ENCODE measurements at places on chromosomes 12 and 14.

DNA sequence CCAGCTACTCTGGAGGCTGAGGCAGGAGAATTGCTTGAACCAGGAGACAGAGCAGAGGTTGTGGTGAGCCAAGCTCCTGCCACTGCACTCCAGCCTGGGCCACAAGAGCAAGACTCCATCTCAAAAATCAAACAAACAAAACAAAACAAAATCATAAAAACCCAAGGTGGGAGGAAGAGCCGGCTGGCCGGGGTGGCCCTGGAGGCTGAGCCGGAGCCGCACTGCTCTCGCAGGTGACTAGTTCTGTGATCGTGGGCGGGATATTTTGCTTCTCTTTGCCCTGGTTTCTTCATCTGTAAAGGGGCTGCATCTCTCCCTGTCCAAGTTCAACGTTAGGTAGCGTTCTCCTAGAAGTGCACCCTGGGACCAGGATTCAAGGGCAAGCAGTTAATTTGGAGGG, 73.4 kb downstream of the KIF26A start:
- DNase-seq = no peak

DNA sequence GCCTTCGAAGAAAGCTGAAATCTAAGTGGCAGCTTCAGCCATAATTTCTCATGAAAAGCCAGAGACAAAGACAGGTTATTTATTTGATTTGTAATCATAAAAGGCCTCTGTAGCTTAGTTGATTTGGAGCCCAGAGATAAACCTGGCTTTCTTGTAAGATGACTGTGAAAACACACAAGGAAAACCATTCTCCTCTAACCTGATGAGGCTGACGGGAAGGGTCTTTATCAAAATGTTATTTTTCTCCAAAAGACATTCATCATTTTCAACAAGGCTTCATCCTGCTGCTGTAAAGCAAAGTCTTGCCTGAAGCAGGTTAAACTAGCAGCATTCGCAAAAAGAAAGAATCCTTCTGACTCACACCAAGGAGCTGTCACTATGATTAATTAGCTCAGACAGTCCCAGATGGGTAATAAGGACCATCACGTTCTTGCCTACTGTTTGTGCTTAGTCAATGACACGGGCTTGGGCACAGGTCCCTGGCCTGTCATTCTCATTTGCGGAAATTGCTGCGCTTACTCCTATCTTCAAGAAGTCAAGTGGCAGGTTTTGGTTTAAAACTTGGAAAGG, 286.6 kb downstream of the C12orf75 start:
- no peak for DNase-seq

- no peak for DNase-seq
These were observed 291.8 kb downstream of the TMEM121 start for GRCh38 chr14:105817971-105818711.

DNA sequence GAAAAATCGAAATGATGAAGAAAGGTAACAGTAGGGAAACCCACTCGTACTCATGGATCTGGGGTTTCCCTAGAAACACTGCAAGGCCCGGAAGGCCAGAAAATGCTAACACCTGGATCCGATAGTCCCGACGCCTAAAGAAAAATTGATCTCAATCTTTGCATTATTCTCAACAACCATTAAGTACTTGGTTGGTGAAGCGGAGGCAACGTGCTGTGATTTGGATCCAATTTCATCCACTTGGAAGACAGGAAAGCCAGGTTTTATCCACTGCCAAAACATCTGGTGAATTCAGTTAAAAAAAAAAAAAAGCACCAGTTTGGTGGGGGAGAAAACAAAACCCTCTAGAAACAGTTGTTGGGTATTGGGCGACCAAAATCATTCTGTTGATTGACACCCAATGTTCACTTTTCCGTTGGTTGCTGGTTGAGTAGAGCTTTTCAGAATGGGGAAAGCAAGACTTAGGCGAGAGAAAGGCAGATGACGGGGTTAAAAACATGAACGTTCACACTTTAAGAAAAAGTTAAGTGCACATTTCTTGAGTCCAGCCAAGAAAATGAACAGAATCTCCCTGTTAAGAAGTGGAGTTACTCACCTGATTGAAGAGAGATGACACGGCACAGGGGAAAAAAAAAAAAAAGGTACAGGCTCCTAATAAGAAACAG, 41.9 kb upstream of the MED13L start:
- no peak for DNase-seq

DNA sequence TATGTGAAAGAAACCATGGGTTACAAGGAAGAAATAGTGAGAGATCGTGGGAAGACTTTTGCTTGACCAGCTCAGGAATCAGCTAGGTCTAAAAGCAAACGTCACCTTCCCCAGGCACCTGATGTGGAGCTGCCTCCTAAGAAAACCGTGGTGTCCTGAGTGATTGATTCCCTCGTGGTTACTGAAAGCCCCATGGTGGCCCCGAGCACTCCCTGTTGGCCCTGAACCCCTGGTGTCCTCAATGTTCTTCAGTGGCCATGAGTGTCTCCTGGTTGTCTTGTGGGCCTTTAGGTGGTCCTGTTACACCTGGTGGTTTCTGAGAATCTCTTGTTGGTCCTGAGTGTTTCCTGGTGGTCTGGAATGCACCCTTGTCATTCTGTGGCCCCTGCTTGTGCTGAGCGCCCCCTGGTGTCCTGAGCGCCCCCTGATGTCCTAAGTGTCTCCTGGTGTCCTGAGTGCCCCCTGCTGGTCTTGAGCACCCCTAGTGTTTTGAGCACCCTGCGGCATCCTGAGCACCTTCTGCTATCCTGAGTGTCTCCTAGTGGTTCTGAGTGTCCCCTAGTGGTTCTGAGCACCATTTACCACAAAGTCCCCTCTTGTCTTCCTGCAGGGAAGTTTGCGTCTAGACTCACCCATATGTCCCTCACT, 518.7 kb downstream of the TMEM121 start:
- DNase-seq = peak; percentile 83

DNA sequence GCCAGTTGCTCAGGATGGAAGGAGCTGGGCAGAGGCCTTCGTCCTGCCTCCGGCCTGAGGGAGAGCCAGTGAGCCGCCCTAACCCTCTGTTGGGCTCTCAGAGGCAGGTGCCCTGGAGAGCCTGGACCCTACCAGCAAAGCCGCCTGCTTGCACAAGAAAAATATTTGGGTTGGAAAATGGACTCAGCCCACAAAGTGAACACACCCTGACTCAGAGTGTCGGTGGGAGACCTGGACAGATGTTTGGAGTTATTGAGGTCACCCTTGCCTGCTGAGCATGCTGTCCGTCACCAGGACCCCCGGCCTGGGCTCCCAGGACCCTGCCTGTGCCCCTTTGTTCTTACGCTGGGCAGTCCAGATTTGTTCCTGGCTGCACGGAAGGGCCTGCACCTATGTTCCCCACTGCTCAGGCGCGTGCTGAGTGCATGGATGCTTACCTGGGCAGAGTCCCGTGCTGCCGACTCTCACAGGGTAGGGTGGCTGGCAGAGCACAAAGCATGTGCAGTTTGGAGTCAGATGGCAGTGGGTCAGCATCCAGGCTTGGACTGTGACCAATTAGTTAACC, 22.4 kb downstream of the FAM181A start:
- no peak for DNase-seq

GRCh38 chr14:87152693-87153092, 840.3 kb downstream of the GALC start:
- DNase-seq = no peak

DNA sequence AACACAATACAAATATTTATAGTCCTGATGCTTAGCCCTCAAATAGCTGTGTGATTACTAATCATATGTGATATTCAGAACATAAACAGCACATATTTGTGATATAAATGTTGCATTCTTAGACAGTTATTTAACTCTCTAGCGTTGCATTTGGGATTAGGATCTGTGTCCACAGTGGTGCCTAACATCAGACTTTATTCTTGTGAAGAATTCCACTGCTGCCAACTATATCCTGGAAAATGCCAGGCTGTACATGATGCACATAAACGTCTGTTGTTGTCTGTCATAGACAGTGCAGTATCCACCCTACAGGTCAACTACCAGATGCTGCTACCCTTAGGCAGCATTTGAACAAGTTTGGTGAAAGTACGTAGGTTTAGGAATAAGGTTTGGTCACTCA, 39.0 kb downstream of the SLC38A4 start:
- no peak for DNase-seq

DNA sequence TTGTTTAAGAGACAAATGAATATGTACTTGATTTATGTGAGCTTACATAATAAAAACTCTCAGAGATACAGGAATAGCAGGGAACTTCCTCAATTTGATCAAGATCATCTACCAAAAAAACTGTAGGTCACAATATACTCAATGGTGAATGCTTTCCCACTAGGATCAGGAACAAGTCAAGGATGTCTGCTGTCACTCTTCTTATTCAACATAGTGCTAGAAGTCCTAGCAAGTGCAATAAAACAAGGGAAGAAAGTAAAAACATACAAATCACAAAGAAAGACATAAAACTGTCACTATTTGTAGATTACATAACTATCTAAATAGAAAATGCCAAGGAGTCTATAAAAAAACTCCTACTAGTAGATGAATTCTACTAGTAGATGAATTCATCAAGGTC, 41.9 kb upstream of the PAWR start:
- DNase-seq = no peak

DNA sequence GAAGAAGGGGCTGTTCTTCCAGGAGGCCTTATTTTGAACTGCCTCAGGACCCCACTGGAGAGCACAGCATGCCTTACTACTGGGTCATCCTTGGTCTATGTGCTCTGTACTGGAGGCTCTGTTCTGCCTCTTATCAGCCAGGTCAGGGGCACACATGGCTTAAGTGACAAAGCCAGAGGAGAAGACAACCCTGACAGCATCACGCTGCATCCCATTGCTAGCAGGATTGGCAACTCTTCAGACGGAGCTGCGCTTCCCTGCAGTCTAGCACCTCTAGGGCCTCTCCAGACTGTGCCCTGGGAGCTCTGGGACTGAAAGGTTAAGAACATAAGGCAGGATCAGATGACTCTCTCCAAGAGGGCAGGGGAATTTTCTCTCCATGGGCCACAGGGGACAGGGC, 17.3 kb upstream of the TIGAR start:
- no peak for DNase-seq

GRCh38 chr12:95336387-95337067, 118.9 kb downstream of the VEZT start:
- no peak for DNase-seq

DNA sequence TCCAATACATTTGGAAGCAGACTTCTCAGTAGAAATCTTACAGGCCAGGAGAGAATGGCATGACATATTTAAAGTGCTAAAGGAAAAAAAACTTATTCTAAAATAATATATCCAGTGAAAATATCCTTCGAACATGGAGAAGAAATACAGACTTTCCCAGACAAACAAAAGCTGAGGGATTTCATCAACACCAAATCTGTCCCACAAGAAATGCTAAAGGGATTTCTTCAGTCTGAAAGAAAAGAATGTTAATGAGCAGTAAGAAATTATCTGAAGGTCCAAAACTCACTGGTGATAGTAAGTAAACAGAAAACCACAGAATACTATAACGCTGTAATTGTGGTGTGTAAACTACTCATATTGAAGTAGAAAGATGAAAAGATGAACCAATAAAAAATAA, 103.9 kb downstream of the INSM2 start:
- no peak for DNase-seq

- no peak for DNase-seq
These were observed 78.0 kb downstream of the TTC6 start for GRCh38 chr14:37673439-37673838.

DNA sequence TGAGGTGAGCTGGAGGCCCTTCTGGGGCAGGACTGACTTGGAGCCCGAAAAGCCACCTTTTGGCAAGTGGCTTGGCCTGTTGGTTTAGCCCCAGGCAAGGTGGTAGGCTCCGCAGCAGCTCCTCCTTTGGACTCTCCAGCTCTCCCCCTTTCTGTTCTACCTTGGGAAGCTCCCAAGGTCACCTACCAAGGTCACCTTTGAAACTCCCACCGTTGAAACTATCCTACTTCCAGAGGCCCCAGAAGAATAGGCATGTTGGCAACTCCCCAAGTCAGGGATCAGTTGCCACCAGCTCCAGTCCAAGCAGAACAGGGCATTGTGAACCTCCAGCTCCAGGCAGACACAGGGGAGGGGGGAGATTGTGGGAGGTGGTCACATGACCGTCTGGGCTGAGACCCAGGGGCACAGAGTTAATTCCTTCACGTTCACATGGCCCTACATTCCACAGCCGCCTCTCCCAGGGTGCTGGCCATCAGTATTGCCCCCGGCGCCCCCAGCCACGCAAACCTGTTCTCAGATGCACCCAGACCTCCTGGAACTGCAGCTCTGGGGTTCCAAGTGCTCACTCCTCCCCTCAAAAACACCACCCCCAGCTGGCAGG, 14.4 kb downstream of the IRF2BPL start:
- DNase-seq = no peak

DNA sequence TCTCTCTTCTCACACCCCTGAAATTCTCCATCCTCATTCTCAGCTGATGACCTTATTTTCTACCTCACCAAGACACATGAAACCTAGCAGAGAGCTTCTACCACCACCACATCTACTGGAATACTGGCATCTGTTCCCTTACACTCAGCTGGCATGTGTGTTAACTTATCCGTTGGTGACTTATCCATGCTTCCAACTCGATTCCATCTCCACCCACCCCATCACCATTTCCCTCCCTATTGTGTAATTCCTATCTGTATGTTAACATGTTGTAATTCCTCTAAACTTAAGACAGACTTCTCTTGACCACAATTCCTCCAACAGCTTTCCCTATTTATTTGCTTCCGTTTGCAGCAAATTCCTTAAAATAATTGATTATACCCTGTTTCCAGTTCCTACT, 15.4 kb downstream of the C1S start:
- no peak for DNase-seq

GRCh38 chr12:14868916-14869506, 16.6 kb downstream of the MGP start:
- DNase-seq = no peak

DNA sequence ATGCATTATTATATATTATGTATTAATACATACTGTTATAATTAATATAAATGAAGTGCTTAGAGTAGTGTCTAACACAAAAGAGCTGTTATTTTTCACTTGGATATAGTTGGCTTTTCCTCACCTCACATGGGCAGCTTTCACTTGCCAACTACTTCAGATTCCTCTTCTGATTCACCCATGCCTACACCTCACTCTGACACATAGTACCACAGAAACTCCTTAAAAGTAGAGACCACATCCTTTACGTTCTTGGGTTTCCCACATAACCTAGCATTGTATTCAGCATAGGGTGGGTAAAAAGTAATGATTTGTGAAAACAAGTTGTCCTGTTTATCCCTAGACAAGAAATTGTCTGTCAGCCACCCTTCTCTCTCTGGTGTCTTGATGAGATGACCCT, 61.0 kb downstream of the DIO2 start:
- no peak for DNase-seq

GRCh38 chr12:95522692-95523091, 28.6 kb downstream of the USP44 start:
- no peak for DNase-seq

GRCh38 chr12:70508178-70508577, 129.1 kb downstream of the PTPRB start:
- DNase-seq = no peak

DNA sequence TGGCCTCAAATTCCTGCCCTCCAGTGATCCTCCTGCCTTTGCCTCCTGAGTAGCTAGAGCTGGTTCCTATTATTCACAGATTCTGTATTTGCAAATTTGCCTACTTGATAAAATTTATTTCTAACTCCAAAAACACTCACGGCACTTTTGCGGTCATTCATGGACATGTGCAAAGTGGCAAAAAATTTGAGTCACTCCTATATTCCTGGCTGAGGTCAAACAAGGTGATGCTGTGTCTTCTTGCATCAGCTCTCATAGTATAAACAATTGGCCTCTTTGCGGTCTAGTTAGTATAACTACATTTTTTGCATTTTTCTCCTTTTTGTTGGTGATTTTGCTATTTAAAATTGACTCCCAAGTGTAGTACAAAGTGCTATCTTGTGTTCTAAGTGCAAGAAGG, 24.7 kb downstream of the ATF1 start:
- no peak for DNase-seq

GRCh38 chr12:90090929-90091651, 382.5 kb upstream of the ATP2B1 start:
- no peak for DNase-seq
